Cardiac septum (tissue), 1 donor: ENCODE measurements at places on chromosomes 3 and 15. TPM values are rescaled to one million over a fixed set of nuclear protein-coding genes. Genes with fewer than 3 reads are reported as not detected.

- DNase-seq = no peak
These were observed 81.2 kb upstream of the SLCO2A1 start for GRCh38 chr3:134110963-134111362.

GRCh38 chr3:190862209-190863118 is at the start of gene GMNC:
Gene GMNC, minus strand, starts transcription at chr3:190862694. Its CDS starts 79 bp downstream, at chr3:190862615.
- peak; percentile 93 for DNase-seq

DNA sequence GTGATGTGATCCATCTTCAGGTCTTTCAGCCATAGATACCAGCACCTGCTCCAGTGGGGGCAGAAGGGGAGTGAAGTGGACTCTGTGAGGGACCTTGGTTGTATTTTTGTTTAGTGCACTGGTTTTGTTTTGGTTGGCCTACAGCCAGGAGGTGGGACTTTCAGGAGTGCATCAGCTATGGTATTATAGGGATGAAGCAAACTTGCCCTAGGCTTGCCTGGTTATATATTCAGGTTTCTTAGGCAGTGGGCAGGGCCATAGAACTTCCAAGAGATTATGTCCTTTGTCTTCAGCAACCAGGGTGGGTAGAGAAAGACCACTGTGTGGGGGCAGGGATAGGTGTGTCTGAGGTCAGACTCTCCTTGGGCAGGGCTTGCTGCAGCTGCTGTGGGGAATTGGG is 337.3 kb upstream of the SGO1 start:
- DNase-seq = no peak

- DNase-seq = no peak
These were observed 418.6 kb upstream of the KCNMB2 start for GRCh38 chr3:178117641-178118040.

- DNase-seq = no peak
These were observed 69.4 kb upstream of the GAP43 start for GRCh38 chr3:115553796-115554486.

SLC22A13 gene
- total RNA-seq = 0.22 TPM
